ENCODE measurements at places on chromosomes 3 and 15.

DNA sequence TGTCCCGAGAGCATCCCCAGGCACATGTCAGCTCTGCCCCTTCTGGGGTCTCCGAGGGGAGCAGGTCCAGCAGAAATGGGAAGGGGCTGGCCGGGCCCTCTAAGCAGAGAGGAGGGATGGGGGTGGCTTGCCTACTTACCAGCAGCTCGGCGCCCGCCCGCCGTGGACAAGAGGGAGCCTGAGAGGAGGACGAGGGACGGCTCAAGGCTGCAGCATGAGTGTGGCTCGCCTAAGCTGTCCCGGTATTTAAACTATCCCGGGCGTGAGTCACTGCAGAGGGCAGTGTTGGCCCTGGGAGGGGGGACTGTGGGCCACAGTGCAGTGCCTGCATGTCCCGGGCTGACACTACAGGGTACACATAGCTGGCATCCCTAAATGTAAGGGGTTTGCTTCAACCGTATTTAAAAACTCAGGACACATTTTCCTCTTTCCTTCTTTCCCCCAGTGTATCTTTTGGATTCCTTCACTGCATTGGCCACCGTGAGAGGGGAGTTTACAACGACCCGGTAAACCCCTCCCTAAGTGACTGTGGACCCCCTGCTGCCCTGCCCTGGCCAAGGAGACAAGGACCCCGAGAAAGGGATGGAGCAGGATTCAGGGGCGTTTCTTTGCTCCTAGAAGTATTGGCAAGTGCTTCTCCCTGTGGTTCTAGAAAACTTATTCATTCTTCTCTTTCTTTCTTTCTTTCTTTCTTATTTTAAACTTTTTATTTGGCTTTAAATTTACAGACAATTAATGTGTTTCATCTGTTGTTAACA is at the start of gene LRRC15:
Gene LRRC15 (minus strand): TSS at position 222 of the 758 bp plus-strand sequence. CDS start 8,700 bp downstream, outside the sequence.
- H3K4me1 ChIP-seq = no peaks in the 10 kb centered on the region
- no peak within 1 kb of the TSS for H3K27ac ChIP-seq
- H3K27me3 ChIP-seq = peaks cover 10% of the 10 kb centered on the region

DNA sequence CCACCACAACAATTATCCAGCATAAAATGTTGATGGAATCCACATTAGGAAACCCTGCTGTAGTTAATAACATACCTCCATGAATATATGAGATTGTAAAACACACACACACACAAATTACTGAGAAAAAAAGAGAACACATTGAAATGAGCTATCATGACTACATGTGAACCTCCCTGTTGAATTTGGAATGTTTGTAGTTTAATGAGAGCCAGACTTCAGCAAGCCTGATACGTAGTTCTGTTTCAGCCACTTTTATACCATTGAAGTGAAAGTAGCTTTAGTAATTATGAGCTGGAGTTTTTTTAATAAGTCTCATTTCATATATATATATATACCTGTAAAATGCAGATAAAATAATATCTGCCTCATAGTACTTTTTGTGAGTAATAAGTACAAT is 1146.4 kb downstream of the NAALADL2 start:
- H3K27me3 ChIP-seq = no peaks in the 10 kb centered on the region
- no peaks in the 10 kb centered on the region for H3K36me3 ChIP-seq
- no peak overlapping the region for H3K27ac ChIP-seq
- H3K4me3 ChIP-seq = no peak overlapping the region

DNA sequence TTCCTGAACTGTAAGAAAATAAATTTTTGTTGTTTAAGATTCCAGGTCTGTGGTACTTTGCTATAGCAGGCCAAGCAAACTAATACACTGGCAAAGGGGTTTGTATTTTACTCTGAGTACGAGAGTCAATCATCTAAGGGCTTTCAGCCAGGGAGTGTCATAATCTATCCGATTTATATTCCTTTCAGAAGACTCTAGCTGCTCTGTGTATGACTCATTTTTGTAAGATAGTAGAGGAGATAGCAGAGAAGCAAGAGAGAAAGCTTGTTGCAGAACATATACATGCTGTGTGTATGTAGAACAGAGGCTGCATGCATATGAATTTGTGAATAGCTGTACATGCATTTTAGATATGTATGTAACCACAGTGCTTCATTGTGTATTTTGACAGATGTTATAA is 577.9 kb upstream of the EPHA6 start:
- DNase-seq = no peak
- H3K27ac ChIP-seq = no peak overlapping the region
- H3K4me3 ChIP-seq = no peak overlapping the region
- no peaks in the 10 kb centered on the region for H3K27me3 ChIP-seq
- H3K36me3 ChIP-seq = no peaks in the 10 kb centered on the region

DNA sequence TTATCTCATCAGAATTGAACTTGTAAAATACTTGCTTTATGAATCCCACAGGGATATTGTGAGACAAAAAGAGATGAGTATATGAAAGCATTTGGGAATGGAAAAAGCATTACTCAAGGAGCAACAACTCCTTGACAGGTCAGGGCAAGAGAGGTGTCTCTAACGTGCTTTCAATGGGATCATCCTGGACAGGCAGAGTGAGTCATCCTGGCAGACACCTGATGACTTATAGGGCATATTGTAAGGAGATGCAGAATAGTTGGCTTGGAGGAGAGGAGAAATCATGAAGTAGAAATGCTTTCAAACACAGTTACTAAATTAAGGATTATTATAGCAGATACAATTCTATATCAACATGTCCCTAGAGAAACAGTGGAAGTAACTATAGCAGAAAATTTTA is 71.9 kb upstream of the THSD4 start:
- no peaks in the 10 kb centered on the region for H3K27me3 ChIP-seq
- H3K36me3 ChIP-seq = no peaks in the 10 kb centered on the region
- no peaks in the 10 kb centered on the region for H3K4me1 ChIP-seq
- H3K4me3 ChIP-seq = no peak overlapping the region

DNA sequence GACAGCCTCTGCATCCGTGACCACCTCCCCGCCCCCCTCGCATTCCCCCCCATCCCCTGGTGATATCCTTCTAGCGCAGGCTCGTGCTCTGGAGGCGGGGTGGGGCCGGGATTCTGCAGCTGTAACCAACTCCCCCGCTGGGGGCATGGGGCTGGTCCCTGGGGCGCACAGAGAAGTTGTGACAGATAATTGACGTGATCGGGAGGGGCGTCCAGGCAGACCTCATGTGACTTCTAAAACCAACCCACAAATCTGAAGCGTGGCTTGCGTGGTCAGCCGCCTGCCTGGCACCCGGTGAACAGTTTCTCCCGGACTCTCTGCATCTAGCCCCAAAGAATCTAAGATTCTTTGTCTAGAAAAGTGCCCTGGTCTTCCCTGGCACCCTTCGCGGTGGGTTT is 100.6 kb upstream of the IGF1R start:
- H3K27me3 ChIP-seq = peaks cover 10% of the 10 kb centered on the region
- H3K4me1 ChIP-seq = peaks cover 8% of the 10 kb centered on the region
- H3K4me3 ChIP-seq = peak overlapping the region; percentile 32
- no peaks in the 10 kb centered on the region for H3K36me3 ChIP-seq

DNA sequence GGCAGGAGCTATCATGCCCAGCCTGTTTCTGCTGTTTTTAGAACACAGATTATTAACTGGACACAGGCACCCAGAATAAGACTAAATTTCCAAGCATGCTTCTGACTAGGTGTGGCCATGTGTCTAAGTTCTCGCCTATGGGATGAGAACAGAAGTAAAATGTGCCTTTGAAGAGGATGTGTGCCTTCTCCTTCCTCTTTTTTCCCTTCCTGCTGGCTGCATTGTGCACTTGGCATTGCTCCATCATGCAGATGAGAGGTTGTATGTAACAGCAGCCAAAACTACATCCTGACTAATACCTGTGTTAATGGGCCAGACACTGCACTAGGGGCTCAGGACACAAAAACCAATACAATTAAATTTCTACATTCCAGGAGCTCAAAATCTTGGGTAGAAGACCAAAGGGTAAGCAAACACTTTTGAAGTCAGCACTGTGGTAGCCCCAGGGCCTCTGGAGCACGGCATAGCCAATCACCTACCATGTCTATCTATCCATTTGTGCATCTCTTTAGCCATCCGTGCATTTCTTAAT is 40.9 kb upstream of the RNU6-1 start:
- no peak overlapping the region for H3K4me3 ChIP-seq
- H3K36me3 ChIP-seq = no peaks in the 10 kb centered on the region
- H3K27me3 ChIP-seq = peaks cover 24% of the 10 kb centered on the region
- H3K27ac ChIP-seq = no peak overlapping the region

DNA sequence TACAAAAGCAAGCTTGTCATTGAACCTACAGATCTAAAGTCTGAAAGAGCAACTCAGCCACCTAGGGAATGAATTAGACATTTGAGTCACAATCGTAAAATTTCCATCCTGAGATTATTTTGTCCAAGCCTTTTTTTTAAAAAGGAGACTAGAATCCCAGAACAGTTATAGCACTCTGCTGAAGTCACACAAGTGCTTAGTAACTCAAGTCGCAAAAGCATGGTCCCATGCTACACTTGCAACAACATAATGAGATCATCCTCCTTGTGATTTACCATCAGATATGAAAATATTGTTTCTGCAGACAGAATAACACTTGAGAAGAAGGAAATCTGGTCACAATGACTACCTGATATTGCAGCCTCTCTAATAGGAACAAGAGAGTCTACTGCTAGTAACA is 106.7 kb downstream of the ZIC4 start:
- H3K27me3 ChIP-seq = no peaks in the 10 kb centered on the region
- H3K4me3 ChIP-seq = no peak overlapping the region
- DNase-seq = no peak
- no peaks in the 10 kb centered on the region for H3K4me1 ChIP-seq
- no peak overlapping the region for H3K27ac ChIP-seq

GRCh38 chr3:71671216-71671845 is 53.9 kb downstream of the EIF4E3 start:
- H3K4me1 ChIP-seq = no peaks in the 10 kb centered on the region
- H3K36me3 ChIP-seq = peaks cover 10% of the 10 kb centered on the region
- no peak for DNase-seq
- H3K27ac ChIP-seq = no peak overlapping the region
- no peaks in the 10 kb centered on the region for H3K27me3 ChIP-seq

DNA sequence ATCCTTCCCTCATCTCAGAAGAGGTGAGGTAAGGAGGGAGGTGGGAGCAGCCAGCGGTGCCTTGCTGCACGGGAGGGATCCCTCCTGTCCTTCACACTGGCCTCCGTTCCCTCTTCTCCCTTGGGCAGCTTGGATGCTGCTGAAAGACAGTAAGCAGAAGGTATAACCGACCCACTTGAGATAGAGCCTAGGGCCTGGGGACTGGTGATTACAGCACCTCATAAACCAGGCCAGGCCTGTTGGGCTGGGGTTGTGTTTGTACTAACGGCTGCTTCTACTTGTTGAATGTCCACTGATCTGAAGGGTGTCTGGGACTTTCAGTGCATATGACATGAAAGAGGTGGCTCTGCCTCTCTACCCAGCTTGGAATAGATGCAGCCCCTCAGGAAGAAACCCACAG is 25.0 kb downstream of the SEMA6D start:
- H3K36me3 ChIP-seq = no peaks in the 10 kb centered on the region
- H3K27ac ChIP-seq = no peak overlapping the region
- H3K4me1 ChIP-seq = no peaks in the 10 kb centered on the region

DNA sequence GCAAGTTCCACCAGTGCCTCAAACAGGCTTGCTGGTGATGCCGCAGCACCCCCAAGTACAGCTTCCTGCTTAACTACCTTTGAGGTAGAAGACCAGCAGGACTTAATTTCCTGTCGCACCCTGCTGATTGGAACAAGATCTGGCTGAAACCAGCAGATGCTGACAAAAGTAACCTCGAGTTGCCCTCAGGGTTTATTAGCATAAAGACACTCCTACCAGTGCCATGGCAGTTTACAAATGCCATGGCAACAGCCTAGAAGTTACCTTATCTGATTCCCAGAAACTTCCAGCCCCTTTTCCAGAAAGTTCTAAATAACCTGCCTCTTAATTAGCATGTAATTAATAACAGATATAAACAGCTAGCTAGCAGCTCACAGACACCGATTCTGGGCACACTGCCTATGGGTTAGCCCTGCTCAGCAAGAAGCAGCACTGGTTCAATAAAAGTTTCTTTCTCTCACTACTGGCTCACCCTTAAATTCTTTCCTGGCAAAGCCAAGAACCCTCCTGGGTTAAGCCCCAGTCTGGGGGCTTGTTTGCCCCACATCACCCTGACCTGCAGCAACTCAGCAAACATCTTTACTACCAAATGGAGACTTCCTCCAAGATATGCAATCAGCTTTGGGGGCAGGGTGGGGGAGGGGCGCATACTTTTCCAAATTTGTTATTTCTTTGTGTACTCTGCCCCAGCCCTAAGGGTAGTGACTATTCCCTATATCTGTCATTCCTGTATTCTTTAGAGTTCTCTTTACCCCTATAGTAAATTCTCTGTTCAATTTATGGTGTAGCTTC is 54.2 kb downstream of the MAP4 start:
- no peaks in the 10 kb centered on the region for H3K27me3 ChIP-seq
- peaks cover 17% of the 10 kb centered on the region for H3K4me1 ChIP-seq
- peak; percentile 5 for DNase-seq
- no peaks in the 10 kb centered on the region for H3K36me3 ChIP-seq
- peak overlapping the region; percentile 39 for H3K27ac ChIP-seq
- H3K4me3 ChIP-seq = peak overlapping the region; percentile 16

- H3K36me3 ChIP-seq = peaks cover 50% of the 10 kb centered on the region
- no peak for DNase-seq
- H3K27me3 ChIP-seq = no peaks in the 10 kb centered on the region
- H3K27ac ChIP-seq = no peak overlapping the region
These were observed 90.2 kb downstream of the DCUN1D1 start for GRCh38 chr3:182889948-182890629.

- no peak for DNase-seq
- H3K4me1 ChIP-seq = no peaks in the 10 kb centered on the region
- no peak overlapping the region for H3K27ac ChIP-seq
- no peak overlapping the region for H3K4me3 ChIP-seq
- H3K27me3 ChIP-seq = no peaks in the 10 kb centered on the region
These were observed 73.9 kb upstream of the KCNH8 start for GRCh38 chr3:19074257-19074900.

DNA sequence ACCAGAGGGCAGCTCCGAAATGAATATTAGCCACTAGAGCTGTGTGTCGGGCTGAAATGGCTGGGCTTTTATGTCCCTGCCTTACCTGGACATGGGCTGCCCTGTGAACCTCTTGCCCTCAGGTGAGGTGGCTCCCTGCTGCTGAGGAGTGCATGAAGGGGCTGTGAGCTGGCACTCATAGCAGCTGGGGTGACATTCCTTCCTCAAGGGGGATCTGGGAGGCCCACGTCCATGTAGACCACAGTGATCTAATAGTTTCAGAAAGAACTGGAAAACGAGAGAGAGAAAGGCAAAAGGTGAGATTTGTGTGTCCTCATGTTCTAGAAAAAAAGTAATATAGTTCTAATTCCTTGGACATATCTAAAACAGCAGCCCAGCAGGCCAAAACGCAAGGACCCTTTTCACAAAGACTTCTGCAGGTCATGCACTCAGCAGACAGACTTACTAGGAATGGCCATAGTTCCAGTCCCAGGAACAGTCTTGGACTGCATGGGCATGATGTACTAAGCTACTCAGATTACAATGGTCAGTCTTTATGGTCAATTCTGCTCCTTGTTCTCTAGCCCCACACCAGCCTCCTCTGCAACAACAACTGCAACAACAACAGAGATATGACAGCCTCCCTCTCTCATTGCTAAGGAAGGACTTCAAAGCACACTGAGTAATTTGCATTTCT is 10.8 kb upstream of the SLC24A5 start:
- H3K36me3 ChIP-seq = no peaks in the 10 kb centered on the region
- no peaks in the 10 kb centered on the region for H3K4me1 ChIP-seq
- H3K27me3 ChIP-seq = peaks cover 11% of the 10 kb centered on the region
- DNase-seq = no peak
- H3K27ac ChIP-seq = no peak overlapping the region

Measured in CD4-positive, CD25-positive, alpha-beta regulatory T cell (primary cell).